H54 (cell line): ENCODE measurements at places on chromosomes 13 and 19.
A peak's percentile ranks its signal among the peaks of the same experiment; 100 is the strongest.

GRCh38 chr13:48749144-48749543 is 95.4 kb downstream of the CYSLTR2 start:
- DNase-seq: no peak

DNA sequence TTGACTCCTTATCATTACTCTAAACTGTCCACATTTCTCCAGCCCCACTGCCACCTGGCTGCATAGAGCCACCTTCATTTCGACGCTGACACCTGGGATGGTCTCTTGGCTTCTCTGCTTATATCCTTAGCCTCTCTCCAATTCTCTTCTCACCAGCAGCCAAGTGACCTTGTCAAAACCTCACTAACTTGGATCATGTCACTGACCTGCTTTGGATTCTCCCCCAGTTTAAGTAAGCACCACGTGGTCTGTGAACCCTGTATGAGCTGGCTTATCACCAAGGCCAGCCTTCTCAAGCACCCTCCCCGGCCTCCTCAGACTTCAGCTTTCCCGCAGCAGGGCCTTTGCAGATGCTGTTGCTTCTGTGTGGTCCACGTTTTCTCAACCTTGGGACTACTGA is 12.3 kb upstream of the GGACT start:
- DNase-seq: no peak

- DNase-seq: no peak
Measured at GRCh38 chr19:55345101-55345817, 5.6 kb downstream of the KMT5C start.

GRCh38 chr13:112714376-112715174 is 24.7 kb downstream of the ATP11A start:
- DNase-seq: no peak

DNA sequence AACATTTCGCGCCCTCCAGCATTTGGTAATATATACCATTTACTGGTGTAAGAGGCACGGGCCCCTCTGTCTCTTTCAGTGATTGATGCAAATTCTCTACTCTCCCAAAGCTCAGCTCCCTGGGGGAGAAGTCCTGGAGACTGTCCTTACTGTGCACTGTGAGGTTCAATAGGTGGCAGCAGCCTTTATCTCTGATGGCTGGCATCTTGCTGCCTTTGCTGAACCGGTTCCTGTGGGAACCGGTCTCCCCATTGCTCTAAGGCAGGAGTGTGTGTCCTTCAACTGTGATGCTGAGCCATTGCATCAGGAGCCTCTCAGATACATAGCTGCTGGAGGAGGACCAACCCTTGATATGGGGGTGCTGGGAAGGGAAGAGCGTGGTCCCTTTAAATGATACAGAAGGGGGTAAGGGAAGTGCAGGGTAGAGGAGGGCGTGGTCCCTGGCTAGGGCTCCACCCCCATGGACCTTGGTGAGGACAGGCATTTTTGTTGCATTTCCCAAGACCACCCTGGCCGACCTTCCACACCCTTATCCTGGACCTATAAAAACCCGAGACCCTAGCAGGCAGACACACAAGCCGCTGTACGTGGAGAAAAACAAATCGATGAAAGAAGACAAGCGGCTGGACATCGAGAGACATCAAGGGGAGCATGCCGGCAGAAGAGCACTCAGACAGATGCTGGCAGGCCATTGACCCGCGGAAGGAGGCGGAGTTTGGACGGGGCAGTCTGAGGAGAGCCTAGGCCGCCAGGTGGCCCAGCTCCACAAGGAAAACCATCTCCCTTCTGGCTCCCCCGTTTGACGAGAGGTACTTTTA is 41.1 kb upstream of the GTF3A start:
- no peak for DNase-seq

DNA sequence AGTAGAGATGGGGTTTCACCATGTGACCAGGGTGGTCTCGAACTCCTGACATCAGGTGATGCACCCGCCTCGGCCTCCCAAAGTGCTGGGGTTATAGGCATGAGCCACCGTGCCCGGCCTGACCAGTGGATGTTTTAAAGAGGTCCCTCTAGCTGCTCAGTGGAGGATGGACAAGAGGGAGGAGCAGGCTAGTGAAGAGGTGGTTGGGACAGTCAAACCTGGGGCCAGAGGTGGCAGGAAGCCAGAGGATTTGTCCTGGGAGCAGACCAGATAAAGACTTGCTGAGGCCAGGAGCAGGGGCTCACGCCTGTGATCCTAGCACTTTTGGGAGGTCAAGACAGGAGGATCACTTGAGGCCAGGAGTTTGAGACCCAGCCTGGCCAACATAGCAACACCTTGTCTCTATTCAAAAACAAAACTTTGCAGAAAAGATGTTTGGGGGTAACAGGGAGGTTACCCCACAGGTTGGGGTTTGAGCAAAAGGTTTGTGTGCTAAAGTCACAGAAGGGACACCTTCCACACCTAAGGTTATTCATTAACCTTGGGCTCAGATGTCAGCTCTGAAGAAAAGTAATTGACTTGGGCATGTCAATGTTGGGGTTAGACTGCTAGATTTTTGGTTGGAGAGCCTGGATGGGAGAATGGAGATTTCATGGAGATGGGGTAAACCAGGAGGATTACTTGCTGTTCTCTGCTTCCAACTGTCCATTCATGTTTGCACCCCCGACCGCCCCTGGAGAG is 9.0 kb downstream of the BCAM start:
- no peak for DNase-seq

DNA sequence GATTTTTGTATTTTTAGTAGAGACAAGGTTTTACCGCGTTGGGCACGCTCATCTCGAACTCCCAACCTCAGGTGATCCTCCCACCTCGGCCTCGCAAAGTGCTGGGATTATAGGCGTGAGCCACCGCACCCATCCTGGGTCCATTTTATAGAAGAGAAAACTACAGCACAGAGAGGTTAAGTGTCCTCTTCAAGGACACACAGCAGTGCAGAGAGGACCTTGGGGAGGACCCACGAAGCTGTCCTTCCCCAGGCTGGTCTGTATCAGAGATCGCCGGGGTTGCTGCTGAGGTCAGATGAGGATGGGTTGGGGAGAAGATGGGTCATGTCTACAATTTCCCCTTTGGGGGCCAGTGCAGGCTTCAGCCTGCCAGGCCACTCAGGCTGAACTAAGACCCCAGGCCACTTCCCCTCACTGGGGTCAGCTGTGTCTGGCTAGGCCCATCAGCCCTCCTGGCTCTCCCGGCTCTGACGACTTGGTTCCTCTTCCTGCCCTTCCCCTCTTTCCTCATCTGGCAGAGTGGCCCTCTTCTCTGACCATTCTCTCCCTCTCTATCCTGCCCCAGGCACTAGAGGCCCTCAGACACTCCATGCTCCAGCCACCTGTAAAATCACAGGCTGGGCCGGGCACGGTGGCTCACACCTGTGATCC is 9.6 kb downstream of the MYO1F start:
- no peak for DNase-seq

DNA sequence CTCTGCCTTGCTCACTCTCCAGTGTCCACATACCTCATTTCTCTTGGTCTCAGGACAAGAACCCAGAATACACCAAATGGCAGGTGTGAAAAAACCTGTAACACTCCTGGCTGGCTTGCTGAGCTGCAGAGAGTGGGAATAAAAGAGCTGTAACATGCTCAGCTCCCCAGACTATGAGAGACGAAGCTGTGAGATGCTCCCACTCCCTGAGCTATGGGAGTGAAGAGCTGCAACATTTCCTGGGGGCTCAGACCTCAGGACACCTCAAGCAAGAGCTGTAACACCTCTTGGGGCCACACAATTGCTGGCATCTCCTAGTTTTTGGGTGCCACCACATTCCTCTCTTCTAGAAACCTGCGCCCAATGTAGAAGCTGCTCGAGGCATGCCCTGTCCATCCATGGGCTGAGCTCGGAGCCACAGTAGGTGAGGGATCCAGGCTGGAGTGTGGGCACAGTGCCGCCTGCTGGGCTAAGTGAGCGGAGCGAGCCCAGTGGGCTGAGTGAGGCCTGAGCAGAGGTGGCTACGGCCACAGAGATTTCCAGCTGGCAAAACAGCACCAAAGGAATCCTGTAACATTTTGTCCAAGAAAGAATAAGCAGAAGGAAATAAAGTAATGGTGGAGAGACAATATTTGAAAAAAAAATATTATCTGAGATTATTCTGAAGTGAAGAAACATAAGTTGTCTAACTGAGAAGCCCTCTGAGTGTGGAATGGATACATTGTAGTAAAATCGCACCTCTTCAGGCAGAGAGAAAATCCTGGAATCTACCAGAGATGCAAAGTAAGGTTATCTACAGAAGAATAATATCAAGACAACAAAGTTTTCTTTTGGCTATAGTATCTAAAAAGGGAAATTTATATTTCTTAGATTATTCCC is 186.2 kb upstream of the PCDH9 start:
- peak; percentile 35 for DNase-seq
